ENCODE measurements at places on chromosomes 7 and 10.

DNA sequence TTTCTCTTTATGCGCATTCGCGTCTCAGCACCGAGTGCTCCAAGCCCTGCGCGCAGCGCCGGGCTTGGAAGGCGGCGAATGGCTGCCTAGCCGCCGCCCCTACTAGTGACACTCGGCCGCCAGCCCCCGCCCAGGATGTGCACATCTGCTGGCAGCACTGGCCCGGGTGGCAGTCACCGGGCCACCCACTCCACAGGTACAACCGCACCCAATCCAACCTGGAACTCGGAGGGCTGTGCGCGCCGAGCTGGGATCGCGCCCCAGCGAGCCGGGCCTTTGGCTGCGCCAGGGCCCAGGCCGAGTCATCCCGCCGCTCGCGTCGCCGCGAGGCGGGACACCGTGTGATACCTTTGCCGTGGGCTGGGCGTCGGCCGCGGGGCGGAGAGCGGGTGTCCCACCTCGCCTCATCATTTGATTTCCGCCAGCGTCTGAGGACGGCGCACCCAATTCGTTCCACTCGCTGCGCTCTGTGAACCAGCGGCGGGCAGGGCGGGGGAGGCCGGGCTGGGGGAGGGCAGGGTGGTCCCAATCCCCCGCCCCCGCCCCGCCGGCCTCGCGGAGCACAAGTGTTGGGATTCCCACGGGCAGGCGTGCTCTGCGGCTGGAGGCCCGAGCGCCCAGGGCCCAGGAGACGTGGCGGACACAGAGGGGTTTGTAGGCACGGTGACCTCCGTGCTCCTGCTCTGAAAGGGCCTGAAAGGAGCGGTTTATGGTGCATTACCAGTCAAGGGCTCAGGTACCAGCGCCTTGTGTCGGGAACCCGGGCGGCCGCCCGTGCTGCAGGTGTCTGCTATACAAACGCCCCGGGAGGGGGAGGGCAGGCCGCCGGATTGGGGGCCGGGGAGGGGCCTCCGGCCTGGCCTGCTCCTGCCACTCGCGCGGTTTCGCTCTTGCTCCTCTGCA, 17.8 kb upstream of the PTF1A start:
- no peak for DNase-seq

DNA sequence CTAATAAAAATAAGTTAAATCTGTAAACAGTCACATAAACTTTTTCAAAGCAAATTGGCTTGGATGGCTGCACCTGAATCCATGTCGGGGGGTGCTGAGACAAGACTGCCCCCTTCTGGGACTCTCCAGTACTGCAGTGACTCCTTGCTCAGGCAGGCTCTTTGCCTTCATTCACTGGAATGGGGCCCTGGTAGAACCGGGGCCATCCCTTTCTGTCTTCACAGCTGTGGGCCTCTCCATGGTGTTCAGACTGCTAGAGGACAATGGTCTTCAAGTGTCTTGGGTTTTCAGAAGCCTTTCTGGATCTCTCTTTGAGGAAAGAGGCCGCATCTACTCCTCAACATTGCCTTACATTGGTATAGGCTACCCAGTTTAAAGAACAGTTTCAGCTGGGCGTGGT, 16.1 kb upstream of the IMPDH1 start:
- peak; percentile 69 for DNase-seq

- no peak for DNase-seq
These were observed 185.4 kb downstream of the JCAD start for GRCh38 chr10:29873941-29874484.

DNA sequence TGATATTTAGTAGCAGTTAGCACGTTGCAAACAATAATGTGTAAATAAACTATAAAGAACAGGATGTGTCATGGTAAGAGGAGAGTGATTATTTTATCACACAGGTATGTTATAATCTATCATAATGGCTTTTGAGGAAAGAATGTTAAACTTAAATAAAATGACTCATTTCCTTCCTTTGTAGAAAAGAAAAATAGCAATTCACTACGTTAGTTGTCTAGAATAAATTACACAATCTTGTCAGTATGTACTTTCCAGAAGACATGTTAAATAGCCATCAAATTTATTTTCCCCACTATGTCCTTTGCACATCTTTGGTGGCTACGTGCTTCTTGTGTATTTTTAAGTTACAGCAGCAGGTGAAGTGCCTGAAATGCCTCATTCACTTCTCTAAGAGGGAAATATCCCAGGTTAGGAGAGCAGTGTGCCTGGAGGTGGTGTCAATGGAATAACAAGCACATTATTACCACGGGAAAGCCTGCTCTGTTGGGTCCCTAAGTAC, 133.8 kb downstream of the SEMA3A start:
- DNase-seq = no peak

DNA sequence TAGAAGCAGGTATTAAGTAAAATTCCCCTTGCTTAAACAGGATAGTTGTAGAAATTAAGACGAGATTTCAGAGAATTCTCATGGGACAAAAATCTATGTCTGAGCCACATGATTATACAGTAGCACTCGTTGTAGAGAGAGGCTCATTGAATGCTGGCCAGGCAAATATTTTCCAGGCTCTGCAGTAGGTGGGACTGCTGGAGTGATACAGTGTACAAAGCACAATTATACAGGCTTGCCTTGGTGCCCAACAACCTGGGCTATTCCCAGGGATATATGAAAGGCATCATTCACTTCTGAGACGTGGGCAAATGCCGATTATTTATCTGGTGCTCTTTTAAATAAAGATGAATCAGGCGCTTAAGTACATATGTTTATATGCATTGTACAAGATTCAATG, 380.6 kb downstream of the PHTF2 start:
- no peak for DNase-seq

DNA sequence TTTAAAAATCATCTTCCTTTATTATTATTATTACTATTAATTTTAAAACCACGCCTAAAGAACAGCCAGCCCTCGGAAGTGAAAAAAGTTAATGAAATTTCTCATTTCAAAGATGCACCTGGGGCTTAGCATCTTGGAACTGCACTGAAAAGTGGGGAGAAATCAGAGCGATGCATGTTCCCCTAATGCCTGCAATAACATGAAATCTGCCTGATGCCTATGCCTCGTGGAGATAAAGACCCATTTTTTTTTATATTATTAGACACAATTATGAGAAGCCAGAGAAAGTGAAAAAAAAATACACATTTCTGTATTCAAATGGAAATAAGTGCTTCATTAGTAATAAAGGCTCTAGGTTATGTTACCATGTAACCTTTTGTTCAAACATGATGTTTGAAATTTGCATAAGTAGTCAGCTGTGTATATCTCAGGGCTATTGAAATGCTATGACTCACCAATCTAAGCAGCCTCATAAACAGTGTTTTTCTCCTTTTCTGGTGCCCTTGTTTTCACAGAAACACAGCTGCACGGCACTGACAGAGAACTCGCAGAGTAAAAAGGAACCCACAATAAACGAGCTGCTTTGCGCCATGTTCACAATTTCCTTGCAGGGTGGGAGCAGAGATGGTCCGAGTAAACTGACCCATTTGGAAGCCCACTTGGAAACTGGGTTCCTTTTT, 175.8 kb upstream of the PRKCQ start:
- no peak for DNase-seq

- DNase-seq = peak; percentile 22
These were observed 63.9 kb downstream of the TMEM209 start for GRCh38 chr7:130141161-130141883.

DNA sequence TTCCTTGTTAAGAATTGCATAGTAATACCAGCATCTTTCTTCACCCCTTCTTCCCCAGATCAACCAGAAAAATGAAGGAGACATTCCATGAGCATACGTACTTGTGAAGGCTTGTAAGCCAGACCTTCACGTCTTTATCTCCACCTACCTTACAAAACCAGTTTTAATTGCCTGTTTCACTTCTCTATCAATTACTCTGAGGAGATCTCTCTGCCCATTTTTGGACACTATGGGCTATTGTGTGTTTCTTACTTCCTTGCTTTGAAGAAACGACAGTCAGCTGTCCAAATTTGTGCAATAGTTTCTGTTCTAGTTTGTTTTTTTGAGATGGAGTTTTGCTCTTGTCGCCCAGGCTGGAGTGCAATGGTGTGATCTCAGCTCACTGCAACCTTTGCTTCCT, 349.7 kb upstream of the MBL2 start:
- no peak for DNase-seq

GRCh38 chr10:86199041-86199440, 167.6 kb downstream of the GRID1 start:
- DNase-seq = no peak

- DNase-seq = no peak
These were observed 254.8 kb upstream of the ZMIZ1 start for GRCh38 chr10:78813998-78814399.

- DNase-seq = no peak
These were observed 1.5 kb downstream of the ZNF800 start for GRCh38 chr7:127390817-127391590.

GRCh38 chr7:100629117-100629716, 12.1 kb downstream of the TFR2 start:
- DNase-seq = peak; percentile 6

DNA sequence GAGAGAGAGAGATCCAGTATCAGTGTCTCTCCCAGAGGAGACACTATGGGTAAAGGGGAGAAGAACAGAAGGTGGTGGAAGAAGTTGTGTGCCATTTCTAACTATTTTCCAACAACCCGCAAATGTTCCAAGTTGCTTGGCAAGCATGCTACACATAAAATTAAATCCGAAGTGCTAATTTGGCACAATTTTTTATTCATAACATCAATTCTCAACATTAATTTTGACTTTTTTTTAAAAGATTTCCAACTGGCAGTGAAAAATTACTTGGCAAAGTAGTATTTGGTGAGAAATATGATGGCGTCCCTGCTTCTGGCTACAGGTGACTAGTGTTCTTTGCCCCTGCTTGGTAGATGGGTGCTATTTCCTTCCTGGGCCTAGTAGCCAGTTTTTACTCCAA, 622.0 kb downstream of the SORCS1 start:
- no peak for DNase-seq

Data from CD4-positive, alpha-beta T cell treated with Interleukin-4 for 4 hours (primary cell).